Brain pericyte (primary cell): ENCODE measurements at places on chromosomes 4 and X.

GRCh38 chrX:54794028-54794427, 4.0 kb downstream of the ITIH6 start:
- no peak for DNase-seq

DNA sequence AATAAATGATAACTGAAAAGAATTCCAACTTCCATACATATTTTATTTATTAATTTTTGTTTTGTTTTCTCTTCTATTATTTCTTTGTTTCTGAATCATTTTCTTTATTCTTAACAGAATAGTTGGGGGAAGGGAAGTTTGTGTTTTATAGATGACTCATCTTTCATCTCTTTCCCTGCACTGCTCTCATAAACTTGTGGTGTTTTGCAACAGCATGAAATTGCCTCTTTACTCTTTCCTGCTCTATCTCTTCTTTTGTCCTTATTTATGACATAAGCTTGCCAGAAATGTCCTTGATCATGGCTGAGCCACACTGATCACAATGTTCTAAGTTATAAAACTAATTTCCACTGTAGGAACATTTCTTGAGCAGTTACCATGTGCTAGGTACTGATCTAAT, 22.3 kb downstream of the QRFPR start:
- no peak for DNase-seq

DNA sequence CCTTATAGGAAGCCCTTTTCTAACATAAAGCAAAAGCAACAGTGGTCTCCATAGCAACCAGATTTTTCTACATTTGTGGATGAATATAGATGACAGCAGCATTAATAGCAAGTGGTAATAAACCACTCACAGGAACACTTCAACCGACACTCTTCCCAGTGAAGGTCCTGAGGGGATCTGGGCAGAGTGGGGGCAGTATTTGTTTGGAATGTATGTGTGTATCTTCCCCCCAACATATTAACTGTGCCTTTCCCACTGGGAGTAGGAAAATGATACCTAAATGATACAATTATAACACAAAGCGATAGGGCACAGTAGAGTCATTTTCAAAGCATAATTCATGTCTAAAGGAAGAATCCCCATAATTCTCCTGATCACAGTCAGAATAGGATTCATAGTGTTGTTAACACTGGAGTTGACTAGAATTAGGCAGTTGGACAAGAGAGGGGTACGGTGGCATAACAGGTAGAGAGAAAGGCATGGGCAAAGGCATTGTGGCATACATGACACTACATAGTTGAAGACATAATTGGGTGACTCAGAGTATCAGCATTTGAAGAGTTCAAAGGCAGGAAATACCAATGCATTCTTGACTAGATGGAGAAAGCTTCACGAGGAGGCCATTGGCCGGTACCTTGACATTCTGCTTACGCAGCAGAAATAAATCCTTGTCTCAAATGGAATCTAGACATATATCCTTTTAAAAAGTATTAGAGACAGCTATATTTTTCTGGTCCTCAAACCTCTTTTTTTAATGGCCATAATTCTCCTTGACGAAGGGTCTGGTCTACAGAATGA, 15.2 kb downstream of the CAPN6 start:
- no peak for DNase-seq

DNA sequence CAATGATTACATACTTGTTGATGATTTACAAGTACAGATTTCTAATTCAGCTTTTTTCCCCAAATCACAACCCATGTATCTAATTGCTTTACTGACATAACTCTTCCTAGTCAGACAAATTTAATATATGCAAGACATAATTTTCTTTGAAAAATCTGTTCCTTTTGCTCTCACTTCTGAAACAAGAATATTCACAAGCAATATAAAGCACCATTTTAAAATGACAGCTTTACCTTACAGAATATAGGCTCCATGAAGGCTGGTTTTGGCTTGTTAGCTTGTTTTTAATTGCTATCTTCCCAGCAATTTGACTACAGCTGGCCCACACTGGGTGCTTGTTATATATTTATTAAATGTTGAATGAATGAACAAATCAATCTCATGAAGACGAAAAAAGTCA, 24.5 kb downstream of the GPM6A start:
- DNase-seq, result no peak

DNA sequence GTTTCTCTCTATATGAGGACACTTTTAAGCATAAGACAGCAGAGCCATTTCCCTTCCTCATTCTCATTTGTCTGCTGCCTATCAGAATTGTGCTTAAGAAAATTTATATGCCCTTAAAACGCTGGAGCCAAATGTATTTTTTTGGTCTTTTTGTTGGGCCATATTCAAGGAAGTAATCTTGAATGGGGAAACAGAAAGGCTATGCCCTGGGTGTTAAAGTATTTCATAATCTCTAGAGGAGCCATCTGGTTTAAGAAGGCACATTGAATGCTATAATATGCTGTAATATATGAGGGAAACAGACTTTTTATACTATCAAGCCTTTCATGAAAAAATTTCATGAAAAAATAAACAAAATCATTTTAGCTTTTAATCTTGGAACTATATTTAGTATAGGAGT, 4.3 kb downstream of the DMD start:
- no peak for DNase-seq

- no peak for DNase-seq
These were observed at the start of gene MSL3 for GRCh38 chrX:11757719-11758399. TSS of gene MSL3 (plus strand) at chrX:11758237. CDS start at chrX:11758264, 27 bp downstream.

DNA sequence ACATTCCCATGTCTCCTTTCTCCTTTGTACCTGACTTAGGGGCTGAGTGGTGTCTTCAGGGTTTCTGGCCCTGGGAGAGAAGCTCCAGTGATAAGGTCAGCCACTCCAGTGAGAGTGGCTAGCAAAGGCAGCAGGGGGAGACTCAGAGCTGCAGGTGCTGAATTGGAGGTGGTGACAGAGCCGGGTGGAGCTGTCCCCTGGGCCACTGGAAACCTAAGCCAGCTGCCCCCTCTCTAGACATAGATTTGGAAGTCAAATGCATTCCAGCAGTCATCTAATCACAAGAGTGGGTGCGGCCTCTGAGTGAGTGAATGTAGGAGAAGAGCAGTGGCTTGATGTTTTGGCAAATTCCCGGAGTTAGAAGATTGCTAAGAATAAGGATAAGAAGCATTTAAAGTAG, 28.5 kb downstream of the TRIM2 start:
- DNase-seq, result no peak

- DNase-seq, result no peak
These were observed 129.3 kb downstream of the BMPR1B start for GRCh38 chr4:94887027-94887426.

DNA sequence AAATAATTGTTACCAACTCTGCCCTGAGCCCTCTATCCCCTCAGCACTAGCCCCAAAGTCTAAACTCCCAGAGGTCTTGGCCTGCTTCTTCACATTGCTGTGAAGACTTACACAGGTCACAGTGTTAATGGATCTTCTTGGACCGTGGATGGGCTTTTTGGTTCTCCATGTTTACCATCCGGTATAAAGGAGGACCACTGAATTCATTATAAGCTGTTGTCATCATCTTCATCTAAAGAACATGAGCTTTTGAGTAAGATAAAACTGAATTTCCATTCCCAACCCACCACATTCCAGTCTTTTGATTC, 8.5 kb downstream of the NUDT11 start:
- DNase-seq, result no peak

- no peak for DNase-seq
These were observed 75.6 kb downstream of the MAML3 start for GRCh38 chr4:140078366-140078765.

DNA sequence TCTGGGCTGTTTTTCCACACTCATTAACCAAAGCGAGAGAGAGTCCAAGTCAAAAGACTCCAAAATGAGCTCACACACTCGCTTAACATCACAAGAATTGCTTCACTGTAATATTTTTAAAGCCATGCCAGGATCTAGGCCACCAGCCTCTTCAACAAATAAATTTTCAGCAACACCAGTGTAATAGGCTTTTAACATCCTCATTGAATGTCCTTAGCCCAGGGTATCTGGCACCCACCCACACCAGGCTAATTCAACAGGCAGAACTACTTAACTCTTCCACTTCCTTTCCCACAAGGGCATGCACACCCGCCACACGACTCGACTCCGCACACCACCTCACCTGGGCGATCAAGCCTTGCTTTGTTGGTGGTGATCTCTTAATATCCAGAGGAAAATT, 34.2 kb downstream of the FAT1 start:
- DNase-seq, result no peak

GRCh38 chr4:128333309-128334018, 45.9 kb upstream of the PGRMC2 start:
- DNase-seq, result no peak

DNA sequence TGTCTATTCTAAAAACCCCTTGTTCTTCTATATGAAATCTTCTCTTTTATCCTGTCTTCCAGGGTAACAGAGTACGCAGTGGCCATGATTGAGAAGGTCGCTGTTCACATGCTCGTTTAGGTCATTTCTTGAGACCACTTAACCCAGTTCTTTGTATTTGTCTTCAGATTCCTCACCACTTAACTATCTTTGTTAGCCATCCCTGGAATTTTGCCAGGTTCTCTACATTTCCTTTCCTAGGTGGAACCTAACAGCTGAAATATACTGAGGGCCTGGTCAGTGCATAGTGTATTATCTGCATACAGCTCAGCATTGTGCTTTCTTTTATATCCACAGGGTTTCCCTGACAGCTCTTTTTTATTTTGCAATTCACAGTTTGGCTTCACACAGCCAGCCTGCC, 148.9 kb upstream of the GALNT7 start:
- no peak for DNase-seq

DNA sequence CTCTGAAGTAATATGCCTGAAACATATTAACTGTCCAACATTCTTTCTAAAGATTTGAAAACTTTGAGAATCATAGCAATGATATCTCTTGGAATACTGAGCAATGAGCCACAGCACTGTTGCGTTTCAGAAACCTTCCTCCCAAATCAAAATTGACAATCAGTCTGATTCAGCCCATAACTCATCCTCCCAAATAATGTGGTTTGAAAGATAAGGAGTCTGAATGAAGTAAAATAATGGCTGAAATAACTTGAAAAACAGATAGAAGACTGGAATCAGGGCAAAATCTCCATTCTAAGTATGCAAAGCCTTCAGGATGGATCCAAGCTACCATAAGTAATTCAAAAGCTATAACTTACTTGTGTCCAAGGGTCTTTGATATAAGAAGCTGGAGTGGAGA, 98.6 kb upstream of the PLS3 start:
- no peak for DNase-seq

DNA sequence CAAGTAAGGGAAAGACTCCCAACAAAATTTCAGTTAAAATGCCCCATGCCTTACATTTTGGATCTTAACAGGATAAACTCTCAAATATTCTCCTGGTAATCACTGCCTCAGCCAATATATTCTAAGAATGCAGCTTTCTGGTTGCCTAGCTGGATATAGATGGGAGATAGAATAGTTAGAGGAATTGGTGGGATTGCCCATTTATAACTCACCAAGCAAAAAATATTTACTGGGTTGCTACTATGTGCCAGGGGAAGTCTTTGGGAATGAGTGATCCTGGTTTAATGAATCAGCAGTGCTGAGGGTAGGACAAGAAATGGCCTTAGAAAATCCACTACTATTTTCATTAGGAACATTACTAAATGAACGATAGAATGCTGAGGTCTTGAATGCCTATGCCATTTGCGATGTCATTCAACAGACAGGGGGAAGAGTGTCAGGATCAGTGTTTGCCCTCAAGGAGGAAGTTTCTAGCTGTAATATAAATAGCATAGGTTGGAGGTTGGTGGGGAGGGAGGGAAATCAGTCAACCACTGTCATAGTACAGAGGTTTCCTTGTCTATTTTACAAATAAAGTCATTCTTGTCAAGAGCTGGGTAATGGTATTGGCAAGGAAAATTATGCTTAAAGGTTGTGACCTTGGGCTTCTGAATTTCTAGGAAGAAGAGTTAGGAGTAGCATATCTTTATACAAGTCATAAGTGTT, 63.5 kb downstream of the ENOPH1 start:
- no peak for DNase-seq

- DNase-seq, result no peak
These were observed 57.5 kb downstream of the GPR82 start for GRCh38 chrX:41781500-41781899.

- DNase-seq, result no peak
These were observed 39.6 kb upstream of the TMEM150C start for GRCh38 chr4:82601242-82602015.

GRCh38 chr4:115152081-115152480, 38.7 kb upstream of the NDST4 start:
- DNase-seq, result no peak

GRCh38 chr4:7046971-7047370, 3.8 kb downstream of the TADA2B start:
- DNase-seq, result no peak

DNA sequence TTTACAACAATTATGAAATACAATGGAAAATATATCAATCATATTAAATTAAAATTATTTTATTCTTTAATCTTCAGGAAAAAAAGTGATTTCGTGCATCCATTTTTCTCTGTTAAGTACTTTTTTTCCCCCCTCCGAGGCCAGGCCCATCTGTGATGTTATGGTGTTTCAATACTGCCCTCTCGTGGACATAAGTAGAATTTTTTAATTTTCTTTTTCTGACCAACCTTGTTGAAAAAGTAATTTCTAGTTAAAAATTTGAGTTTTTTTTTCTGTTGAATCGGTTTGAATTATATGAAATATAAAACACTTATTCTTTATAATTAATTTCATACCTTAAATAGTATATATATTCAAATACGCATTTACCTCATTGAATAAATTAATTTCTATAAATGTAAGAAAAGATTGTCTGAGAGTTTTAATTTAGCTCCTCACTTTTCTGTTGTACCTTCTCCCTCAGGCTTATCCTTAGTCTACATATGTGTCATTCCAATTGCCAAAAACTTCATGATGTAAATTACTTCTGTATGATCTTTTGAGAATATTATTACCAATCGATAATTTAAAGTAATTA, 175.8 kb upstream of the TECRL start:
- no peak for DNase-seq

GRCh38 chr4:178233906-178234305, 791.7 kb upstream of the AGA start:
- DNase-seq, result no peak

DNA sequence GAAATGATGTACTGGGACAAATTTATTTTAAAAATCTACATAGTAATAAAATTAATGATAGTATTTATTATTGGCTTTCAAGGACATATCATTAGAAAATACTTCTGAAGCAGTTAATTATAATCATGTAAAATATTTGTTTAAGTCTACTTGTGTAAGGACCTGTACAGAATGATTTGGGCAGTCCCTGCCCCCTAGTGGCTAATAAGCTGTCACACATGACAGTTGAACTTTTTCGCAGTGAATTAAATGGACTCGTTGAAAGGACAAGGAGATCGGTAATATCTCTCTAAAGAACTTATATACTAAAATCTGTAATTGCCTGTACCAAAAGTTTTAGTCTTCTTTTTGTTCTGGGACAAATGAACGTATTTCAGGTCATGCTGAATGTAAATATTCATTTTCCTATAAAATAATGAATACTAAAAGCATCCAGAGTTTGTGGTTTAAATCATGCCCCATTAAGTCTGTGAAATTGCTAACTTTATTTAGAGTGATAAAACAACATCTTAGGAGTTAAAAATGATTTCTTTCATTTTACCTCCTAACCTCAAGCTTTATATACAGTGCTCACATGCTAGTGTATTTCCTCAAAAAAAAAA, 13.6 kb downstream of the EXOC1 start:
- peak; percentile 22 for DNase-seq

GRCh38 chrX:103386332-103386731, 10.0 kb downstream of the BEX3 start:
- DNase-seq, result no peak

- DNase-seq, result no peak
These were observed 41.9 kb downstream of the SLC7A11 start for GRCh38 chr4:138200236-138200590.
